ENCODE measurements at places on chromosomes 5 and 9.

DNA sequence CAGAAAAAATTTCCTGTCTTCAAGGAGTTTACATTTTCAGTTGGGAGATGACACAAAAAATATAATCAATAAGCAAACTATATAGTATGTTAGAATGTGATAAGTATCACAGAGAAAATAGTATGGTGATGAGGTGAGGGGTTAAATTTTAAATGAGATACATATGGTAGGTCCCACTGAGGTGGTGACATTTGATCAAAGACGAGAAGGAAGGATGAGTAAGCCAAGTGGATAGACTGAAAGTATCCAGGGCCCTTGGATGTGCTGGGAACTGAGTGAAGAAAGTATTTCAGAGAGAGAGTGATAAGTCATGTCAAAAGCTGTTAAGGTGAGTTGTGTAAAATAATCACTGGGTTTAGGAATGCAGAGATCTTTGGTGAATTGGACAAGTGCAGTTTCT, 3.5 kb downstream of the CCDC192 start:
- DNase-seq, result no peak

- DNase-seq, result no peak
Observed at GRCh38 chr9:91295357-91295756, 66.4 kb downstream of the AUH start.

DNA sequence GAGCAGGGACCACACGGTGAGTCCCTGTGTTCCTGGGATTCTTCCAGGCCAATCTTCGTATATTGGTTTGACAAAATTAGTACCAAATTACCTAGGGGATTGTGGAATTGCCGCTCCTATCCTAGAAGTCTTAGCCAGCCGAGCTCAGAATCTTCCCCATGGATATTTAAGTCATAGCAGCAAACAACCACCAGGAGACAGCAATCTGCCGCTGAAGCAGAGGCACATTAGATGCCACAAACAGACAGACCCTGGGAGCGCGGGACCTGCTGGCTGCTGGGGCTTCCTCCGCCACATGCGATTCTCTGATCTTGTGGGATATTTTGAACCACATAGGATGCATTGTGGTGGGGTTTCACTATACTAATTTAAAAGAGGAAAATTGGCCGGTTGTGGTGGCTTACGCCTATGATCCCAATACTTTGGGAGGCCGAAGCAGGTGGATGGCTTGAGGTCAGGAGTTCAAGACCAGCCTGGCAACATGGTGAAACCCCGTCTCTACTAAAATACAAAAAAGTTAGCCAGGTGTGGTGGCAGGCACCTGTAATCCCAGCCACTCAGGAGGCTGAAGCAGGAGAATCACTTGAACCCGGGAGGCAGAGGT, 31.7 kb upstream of the ZBTB43 start:
- no peak for DNase-seq

DNA sequence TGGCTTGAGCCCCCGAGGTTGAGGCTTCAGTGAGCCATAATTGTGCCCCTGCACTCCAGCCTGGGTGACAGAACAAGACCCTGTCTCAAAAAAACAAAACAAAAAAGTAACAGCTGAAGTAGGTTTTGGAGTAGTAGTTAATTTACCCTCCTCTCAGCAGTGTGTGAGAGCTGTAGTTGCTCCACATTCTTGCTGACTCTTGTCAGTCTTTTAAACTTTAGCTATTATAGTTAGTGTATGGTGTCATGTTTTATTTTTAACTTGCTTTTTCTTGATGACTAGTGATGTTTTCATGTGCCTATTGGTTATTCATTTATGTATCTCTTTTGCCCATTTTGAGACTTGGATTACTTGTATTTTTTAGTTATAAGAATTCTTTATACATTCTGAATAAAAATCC, 52.9 kb upstream of the DHFR start:
- no peak for DNase-seq

DNA sequence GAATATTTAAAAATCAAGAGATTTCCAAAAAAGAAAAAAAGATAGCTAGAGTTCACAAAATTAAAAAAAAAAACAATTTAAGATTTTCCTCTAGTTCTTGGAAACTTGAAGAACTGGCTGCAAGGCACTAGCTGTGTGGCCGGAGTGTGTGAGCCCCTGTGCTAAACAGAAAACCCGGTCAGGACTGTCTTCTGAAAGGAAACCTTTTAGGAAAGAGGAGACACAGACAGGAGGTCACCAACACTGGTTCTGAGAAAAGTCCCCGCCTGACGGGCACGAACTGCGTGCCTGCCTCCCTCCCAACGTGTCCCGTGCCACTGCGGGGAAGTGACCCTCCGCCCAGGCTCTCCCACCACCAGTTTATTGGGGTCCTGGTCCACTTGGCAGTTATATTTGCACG, 15.2 kb downstream of the TTF1 start:
- no peak for DNase-seq

DNA sequence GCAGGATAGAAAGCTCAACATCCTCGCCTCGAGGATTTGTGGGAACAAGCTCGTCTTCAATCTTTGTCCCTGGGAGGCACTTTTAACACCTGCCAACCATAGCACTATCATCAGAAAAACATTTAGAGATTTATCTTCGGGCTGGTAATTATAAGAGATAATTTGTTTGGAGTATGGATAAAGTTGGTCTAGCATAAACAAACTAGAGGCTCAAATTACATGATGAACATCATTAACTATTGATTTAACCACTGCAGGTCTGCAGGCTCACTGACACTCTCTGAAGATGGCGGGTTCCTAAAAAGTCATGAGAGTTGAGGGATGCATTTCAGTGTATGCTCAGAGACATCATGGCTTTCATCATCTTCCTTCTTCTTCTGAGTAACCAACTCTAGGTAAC, 25.8 kb upstream of the PCA3 start:
- no peak for DNase-seq

GRCh38 chr5:123966781-123967180, 454.8 kb downstream of the CSNK1G3 start:
- no peak for DNase-seq

DNA sequence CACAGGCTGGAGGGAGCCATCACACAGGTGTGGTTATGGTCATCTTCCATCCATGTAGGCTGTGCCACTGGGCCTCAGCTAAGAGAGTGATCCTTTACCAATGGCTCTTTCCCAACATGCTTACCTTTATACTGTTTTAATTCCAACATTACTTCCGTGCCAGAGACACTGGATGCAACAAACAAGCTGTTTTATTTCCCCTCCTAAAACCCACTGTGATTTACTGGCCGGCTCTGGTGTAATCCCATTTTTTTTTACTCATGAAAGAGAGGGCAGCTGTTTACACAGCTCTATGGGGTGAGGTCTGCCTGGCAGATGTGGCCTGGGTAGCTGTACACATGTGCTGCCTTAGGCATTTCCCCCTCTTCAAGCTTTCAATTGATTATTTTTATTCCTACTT, 58.5 kb downstream of the MACROH2A1 start:
- DNase-seq, result no peak

DNA sequence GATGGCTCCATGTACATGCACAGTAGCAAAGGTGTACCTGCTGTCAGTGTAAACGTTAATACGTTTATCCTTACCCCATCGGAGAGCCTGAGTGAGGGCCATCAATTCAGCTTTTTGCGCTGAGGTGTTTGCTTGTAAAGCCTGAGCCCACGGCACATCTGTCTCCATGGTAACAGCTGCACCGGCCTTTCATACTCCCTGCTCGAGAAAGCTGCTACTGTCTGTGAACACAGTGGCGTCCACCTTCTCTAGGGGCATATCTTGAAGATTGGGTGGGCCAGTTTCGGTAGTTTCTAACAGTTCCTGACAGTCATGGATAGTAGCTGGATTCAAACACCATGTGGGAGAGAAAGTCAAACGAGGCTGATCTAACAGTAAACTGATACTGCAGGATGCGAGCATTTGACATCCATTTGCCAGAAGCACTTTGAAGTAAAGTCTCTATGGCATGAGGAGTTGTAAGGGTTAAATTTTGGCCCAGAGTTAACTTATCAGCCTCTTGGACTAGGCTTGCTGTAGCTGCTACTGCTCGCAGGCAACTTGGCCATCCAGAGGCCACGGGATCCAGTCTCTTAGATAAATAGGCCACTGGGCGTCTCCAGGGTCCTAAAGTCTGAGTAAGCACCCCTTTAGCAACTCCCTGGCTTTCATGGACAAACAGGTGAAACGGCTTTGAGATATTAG, 21.0 kb upstream of the RHOBTB3 start:
- DNase-seq, result no peak

DNA sequence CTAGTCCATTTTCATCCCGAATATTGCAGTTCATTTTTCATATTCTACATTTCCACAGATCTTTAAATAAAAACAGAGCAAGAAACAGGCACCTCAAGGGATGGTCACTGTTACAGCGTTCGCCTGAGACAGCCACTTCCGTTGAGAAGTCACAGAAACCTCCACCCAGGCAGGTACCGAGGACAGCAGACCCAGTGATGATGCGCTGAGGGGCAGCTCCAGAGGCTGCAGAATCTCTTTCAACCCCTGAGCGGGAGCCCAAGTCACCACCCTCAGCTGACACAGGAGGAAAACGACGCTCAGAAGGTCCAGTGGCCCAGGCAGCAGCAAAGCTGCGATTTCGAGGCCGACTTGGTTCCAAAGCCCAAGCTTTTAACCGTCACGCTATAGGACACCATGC, 32.8 kb downstream of the ABO start:
- no peak for DNase-seq

GRCh38 chr9:38345851-38346755, 46.4 kb upstream of the ALDH1B1 start:
- no peak for DNase-seq

- no peak for DNase-seq
Observed at GRCh38 chr5:139414581-139415130, 10.8 kb upstream of the SPATA24 start.

GRCh38 chr9:37550781-37551180, 25.4 kb downstream of the FBXO10 start:
- DNase-seq, result no peak

GRCh38 chr5:45252978-45253377, 443.2 kb downstream of the HCN1 start:
- DNase-seq, result no peak

DNA sequence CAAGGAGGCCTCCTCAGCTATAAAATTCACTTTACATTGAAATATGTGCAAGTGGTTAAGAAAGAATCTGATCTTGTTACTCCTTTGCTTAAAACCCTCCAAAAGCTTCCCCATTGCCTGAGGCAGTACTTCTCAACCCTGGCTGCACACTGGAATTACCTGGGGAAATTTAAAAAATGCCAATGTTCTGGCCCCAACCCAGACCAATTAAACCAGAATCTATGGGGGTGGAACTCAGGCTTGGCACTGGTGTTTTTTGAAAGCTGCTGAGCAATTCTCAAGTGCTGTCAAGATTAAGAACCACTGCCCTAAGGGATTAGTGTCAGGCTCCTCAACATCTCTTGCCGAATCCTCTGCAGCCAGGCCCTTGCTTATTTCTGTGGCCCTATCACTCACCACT, 269.6 kb downstream of the ELAVL2 start:
- DNase-seq, result no peak

- no peak for DNase-seq
Observed at GRCh38 chr9:136170006-136170901, 34.7 kb downstream of the LHX3 start.

GRCh38 chr9:130732793-130733221, 39.2 kb downstream of the EXOSC2 start:
- DNase-seq, result no peak

GRCh38 chr5:122704247-122705036, 70.4 kb upstream of the SNX2 start:
- peak; percentile 32 for DNase-seq

DNA sequence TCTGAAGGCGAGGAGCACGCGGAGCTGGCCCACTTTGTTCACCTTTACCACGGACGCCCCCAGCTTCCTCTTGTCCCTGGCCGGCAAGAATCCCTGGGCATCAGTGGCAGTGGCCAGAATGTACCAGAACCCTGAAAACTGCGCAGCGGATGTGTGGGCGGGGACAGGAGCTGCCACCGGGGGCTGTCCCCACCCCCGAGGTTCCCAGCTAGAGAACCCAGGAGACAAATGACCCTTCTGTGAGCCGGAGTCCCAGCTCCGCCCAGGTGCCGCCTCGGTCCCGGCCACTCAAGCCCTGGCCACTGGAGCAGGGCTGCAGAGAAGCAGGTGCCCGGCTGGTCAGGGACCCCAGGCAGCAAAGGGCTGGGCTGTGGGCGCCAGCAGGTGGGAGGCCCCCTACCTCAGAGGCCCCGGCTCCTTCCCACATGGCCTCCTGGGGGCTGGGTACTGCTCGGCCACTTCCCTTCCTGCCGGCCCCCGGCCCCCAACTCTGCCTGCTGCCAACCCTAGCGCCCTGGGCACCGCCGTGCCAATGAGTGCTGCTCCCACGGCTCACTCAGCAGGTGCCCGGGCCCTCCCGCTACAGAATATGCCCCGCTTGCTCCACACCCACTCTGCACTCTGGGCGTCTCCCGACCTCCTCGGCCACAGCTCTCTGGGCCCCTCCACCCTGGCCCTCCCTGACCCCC, 713 bp downstream of the LCN10 start:
- no peak for DNase-seq

DNA sequence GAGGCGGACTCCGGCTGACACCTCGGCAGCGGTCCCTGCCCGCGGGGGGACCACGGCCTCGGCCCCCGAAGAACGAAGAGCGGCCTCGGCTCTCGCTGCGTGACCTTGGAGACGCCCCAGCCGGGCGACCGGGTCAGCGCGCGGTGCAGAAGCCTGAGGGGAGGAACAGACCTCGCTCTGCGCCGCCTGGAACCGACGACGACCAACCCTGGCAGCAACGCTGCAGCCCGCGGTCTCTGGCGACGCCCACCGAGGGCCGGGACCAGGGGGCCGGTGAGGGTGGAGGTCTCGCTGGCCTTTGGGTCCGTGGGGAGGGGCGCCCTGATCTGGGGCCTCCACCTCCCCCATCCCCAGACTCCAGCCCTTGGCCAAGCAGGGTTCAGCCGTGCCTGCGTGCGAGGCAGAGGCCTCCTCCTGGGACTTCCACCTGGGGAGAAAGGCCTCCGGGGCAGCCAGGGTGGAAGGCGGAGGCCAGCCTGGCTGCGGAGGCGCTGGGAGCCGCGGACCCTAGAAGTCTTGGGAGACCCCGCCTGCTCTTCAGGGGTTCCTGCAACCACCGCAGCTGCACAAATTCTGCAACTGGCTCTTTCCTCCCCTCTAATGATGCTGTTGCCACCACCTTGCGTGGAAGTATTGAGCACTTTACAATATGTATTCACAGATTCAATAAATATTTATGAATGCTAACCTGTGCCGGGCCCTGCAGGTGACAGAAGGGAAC, 44.3 kb upstream of the SLC12A7 start:
- DNase-seq, result no peak

- no peak for DNase-seq
Observed at GRCh38 chr5:33937707-33938506, 1.7 kb downstream of the RXFP3 start.

DNA sequence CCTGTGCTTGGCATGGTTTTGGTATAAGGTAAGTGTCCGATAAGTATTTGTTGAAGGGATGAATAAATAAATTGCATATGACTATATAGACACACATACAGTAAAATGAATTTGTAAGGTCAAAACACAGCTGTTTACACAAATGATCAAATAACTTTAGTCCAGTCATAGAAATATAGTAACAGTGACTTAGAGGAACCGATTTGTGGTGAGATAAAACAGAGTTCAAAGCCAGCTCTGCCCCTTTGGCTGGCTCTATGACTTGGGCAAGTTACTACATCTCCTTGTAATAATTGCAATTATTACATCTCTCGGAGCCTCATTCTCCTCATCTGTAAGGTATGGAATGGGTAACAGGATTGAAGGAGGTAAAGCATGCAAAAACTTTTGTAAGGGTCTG, 384.0 kb downstream of the PLK2 start:
- no peak for DNase-seq

- DNase-seq, result no peak
Observed at GRCh38 chr5:111259636-111260035, 35.5 kb downstream of the CAMK4 start.

- DNase-seq, result no peak
Observed at GRCh38 chr5:61582205-61582820, 250.3 kb downstream of the ZSWIM6 start.

Data from forelimb muscle (tissue), 1 donor.